Caco-2 (cell line): ENCODE measurements at places on chromosomes 11 and 22. TPM values are rescaled to one million over a fixed set of nuclear protein-coding genes. Genes with fewer than 3 reads are reported as not detected.

The SUN2 gene
- 61.9 and 67.8 TPM in 2 replicates for total RNA-seq

The CSKMT gene
- total RNA-seq: 38.2 and 40.1 TPM in 2 replicates

The RAC2 gene
- total RNA-seq: 0.25 TPM in 1 of 2 replicates, not detected in the other

GRCh38 chr11:50275133-50275532, 242.5 kb downstream of the OR4C45 start:
- no peak for DNase-seq

DNA sequence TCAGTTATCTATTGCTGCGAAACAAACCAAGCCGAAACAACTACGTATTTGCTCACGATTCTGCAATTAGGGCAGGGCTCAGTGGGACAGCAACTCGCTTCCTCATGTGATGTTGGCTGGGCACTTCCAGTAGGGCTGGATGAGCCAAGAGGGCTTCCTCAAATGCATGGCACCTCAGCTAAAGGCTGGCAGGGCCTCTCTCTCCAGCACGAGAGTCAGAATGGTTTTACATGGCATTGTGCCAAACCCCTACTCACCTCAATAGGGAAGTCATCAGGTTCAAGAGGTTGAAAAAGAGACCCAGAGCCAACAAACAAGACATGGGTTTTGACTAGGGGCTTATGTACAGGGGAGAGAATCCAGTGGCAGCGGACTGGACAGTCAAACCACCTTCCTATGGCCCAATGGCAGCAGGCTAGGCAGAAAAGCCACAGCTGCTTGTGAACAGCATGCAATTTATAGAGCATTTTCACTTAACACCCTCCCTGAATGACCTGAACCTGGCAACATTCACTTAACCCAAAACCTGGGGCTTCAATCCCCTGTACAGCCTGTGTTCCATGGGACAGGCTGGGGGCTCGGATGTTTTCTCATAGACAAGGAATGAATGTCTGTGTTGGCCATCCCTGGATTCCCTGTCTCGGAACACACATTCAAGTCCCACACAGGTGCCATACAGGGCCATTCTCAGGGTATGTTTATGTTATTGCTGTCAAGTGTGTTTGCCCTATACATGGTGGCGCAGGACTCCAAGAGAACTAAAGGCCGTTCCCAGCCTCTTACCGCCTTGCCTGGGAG, 154.2 kb upstream of the NAV2 start:
- DNase-seq: no peak
